ENCODE measurements at places on chromosomes 1 and 21. TPM values are rescaled to one million over a fixed set of nuclear protein-coding genes. Genes with fewer than 3 reads are reported as not detected.

GRCh38 chr1:161905269-161905884, 118.3 kb downstream of the OLFML2B start:
- no peak for ATAC-seq

DNA sequence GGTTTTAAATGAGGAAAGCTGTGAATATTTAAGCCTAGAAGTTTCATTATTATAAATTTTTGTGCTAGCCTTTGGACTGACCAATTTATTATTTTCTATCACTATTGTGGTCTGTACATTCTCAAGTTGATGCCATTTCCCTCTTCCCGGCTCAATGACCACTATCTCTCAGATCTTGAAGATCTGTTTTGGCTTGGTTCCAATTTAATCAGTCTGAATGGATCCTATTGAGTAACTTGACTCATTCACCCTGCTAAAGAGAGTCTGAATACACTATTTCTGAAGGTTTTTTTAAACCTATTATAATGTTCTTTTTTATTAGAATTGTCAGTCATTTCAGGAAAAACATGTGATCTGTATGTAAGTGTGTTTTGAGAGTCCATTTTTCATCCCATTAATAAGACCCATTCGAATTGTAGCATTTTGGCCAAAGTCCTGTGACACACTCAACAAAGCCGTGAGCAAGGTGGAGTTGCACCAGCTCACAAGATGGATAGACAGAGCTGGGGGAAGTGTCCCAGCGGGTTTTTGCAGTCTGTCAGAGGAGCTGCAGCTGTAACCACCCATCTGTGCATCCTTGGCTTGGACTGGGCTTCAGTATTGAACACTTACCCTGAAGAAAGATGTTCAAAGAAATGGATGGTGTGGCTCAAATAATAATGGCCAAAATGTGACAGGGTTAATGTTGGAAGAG, 145.6 kb downstream of the NFIA start:
- peak; percentile 31 for ATAC-seq

- no peak for ATAC-seq
Observed at GRCh38 chr1:40980453-40981121, 1.1 kb downstream of the CTPS1 start.

DNA sequence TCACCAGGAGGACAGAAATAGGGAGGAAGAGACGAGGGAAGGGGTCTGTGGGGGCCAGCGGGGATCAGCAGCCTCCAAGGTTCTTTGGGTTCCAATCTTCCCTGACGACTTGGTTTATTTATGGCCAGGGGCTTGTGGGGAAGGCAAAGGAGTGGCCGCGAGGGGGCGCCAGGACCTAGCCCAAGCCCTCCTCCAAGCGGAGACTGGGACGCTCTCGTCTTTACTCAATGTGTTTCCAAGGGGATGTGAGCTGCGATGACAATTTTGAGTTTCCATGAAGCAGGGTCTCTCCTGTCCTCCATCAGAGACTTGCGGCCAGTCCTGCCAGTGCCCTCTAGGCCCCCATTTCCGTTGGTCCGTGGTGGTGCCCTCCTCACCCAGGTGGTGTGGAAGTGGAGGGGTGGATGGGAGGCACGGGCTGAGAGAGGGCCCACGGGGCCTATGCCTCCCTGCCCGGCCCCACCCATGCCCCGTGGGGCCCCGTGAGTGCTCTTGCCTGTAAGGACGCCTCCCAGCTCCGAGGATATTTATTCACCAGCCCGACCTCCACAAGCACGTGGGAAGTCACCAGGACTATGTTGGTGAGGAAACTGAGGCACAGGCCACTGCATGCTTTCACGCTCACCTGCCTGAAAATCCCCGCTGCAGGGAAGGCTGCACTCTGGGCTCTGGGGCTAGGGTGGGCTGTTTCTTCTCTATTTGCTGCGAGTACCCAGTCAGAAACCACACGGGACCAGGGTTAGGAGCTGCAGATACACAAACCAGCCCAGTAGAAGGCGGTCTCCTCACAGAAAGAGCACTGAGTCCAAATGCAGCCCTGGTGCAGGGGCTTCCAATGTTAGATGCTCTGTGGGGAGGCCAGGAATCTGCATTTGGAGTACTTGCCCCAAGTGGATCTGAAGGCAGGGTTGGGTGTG, 26.5 kb downstream of the DMRTB1 start:
- peak; percentile 74 for ATAC-seq

DNA sequence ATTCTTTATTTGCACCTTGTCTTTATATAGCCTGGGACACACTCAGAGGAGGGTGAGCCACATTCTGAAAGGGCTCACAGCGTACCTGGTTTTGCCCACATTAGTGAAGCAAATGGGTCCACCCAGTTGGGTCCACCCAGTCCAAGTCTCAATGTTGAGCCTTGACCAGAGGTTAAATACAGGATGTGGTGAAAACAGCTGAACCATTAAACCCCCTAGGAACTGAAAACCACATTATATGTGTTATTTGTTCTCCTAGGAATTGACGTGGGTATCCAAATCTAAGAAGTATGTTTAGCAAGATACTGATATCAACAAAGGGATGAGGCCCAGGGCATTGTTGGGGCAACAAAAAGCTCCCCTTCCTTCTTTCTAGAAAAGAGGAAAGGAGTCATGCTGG, 83.8 kb downstream of the SETD4 start:
- ATAC-seq, result no peak

DNA sequence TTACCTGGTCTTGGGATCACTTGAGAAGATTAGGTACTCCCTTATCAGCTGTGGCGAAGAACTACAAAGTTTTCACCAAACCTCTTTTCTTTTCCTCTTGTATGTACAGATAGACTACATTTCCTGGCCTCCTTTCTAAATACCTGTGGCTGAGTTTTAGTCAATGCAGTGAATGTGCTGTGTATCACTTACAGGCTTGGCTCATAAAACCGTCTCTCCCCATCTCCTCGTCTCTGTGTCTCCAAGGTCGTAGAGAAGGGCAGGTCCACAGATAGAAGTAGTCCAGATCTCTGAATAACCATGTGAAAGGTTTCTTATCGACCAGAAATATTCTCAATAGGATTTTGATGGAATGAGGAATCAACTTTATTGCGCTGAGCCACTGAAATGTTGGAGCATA, 9.0 kb upstream of the JUN start:
- no peak for ATAC-seq

DNA sequence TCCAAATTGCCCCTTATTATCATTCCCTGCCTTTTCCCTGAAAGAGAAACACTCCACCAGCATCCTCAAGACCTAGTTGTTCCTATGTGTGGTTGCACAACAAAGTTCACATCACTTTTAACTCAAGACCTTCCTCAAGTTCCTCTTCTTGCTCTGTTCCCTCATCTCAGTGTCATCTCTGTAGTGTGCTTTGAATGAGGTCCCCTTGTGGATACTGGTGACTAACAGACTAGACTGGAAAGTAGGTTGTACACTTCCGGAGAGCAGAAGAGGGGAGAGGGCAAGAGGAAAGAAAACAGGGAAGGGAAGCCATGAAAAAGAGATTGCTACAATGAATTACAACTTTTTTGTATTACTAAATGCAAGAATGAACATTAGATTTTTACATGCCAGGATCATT, 853.8 kb downstream of the USP25 start:
- no peak for ATAC-seq

DNA sequence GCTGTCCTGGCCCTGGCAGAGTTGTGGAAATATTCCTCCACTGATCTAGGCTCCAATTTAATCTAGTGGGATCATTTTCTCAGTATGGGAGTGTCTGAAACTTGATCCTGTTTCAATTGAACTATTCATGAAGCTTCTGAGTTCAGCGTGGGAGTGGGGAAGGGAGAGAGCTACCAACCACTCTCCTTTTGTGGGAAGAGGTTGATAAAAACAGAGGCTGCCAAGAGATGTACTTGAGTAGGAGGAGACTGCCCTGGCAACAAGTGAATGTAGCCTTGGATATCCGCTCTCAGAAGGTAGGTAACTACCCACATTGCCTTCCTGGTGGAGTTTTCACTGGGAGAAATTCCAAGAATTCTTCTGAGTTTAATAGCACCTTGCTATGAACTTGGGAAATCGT, at the start of gene CTXND2:
Gene CTXND2, plus strand, starts transcription at position 119 of the 400 bp plus-strand sequence. CDS start 25,179 bp downstream, outside the sequence.
- no peak for ATAC-seq

DNA sequence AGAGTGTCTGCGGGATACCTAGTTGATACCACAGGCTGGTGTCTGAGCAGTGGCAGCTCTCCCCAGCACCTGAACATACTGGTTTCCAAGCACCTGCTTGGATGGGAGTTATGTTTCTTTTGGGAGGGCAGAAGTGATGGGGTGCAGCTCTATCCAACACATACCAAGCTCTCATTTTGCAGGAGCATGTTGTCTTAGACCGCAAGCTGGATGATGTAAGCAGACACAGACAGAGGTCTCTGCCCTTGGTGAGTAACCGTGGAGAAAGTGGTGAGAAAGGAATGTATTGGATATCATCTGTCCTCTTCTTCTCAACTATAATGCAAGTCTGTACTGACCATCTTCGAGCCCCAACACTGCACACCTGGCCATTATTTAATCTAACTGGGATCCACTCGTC, 37.4 kb downstream of the ZNF496 start:
- no peak for ATAC-seq

DNA sequence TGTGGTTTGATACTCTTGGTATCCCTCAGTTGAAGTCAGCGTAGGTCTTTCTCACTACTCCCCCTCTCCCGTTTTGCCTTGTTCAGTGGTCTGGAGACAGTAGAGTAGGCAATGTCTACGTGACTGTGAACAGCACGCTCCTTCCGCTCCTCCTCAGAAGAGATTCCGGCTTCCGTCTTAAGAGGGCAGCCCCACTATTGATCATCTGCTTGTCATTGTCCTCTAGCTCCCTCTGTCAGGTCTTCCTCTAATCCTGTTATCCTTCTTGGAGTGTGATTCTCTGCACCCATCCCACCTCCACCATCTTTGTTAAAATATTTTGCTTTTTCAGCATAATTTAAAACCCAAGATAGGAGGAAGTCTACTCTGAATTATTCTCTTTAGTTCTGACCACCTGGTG, 129.9 kb upstream of the KCNK2 start:
- ATAC-seq, result no peak

GRCh38 chr1:212060632-212061472, 25.3 kb downstream of the DTL start:
- no peak for ATAC-seq

- no peak for ATAC-seq
Observed at GRCh38 chr1:61588736-61589672, 135.9 kb downstream of the TM2D1 start.

The PGLYRP3 gene
- total RNA-seq, result not detected

The KCNJ9 gene
- total RNA-seq, result not detected

Measured in gastroesophageal sphincter (tissue), 4 donors.